Kidney capillary endothelial cell (primary cell): ENCODE measurements at places on chromosomes 7 and 10.

- no peak for DNase-seq
Measured at GRCh38 chr7:133937786-133938185, 189.4 kb upstream of the LRGUK start.

DNA sequence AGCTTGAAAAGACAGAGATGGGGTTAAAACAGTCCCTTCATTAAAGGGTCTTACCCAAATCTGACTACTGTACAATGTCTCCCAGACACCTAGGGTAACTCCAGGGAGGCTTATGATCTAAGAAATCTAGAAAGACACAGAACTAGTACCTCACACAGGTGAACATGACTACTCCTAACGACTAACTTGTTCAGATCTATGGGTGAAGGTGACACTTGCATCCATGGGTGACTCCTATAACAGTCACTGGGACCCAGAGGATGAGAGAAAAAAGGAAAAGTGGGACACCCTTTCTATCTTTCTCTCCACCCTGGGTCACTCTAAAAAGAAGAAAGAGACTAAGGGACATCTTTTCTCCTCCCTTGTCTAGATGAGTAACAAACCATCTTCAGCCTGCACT is 19.2 kb downstream of the AKR1C8 start:
- DNase-seq = no peak

- DNase-seq = no peak
Measured at GRCh38 chr10:71905164-71905563, 54.1 kb upstream of the PSAP start.

DNA sequence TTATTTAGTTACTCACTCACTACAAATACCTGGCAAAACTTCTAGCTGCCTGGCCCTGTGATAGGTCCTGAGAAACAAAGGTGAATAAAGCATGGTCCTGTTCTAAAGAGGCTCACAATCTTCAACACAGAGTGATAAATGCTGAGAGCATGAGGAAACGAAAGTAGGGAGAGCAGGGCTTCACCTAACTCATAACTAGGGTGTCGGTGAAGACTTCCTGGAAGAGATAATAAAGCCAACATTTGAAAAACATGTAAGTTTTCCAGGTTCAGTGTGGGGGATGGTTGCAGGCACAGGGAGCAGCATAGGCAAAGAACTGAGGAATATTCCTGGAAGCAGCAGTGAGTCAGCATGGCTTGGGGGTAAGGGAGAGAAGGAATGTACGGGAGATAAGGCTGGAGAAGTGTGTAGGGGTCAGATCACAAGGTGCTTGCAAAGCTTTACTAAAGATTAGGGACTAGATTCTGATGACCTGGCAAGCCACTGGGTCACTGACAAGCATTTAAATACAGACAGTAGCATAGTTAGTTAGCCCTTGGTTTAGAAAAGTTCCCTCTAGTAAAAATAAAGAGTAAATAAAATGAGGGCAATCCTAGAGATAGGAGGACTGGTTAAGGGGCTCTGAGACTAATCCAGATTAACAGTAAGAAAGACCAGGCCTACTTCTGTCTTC is 5.1 kb downstream of the KEL start:
- no peak for DNase-seq

- no peak for DNase-seq
Measured at GRCh38 chr10:28880683-28880950, 203.3 kb downstream of the BAMBI start.

DNA sequence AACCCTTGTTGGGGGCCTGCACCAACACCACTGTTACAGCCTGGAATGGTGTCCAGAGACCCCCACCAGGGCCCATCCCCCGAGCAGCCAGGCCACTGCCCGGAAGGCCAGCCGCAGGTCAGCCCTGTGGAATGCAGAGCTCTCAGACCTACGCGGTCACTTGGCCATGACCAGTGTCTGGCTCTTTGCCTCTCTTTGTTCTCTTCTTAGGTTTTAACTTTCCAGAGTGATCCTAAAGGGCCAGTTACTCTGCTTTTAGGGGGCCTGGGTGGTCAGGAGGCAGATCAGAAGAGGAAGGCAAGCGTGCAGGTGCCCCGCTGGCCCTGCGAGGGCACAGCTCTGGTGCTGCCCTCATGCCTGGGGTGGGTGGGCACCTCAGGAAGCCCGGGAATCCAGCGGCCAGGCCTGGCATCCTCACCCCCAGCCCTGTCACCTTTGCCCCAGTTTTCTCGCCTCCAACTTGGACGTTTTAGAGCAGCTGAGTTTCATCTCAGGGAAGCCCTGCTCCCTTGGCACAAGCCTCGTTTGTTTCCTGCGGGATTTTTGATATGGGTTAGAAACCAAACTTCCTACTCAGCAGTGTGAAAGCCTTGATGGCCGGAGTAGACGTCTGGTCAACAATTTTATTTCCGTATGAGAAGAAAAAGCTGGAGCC is 62.5 kb upstream of the CHST15 start:
- DNase-seq = peak; percentile 24

DNA sequence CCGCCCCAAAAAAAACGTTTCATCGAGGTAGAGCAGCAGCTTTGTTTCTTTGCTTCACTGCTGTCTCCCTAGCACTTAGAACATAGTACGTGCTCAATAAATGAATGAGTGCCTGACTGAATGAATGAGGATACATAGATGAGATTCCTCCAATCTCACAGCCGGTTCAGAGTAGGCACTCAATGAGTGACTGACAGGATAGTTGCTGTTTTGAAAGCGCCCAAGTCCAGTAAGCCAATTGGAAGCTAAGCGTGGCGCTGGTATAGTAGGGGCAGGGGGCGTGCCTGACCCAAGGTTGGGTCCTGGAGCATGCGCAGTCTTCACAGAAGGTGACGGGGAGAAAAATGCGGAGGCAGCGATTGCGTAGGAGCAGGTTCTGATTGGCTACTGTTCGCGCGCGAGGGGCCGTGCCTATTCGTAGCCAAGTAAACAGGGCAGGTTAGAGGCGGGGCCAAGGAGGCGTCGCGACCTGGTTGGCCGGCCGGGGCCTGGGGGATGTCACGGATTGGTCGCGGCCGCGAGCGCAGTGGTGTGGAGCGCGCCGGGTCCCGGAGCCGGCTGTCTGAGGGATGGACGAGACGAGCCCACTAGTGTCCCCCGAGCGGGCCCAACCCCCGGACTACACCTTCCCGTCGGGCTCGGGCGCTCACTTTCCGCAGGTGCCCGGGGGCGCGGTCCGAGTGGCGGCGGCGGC is at the start of gene PI4K2A:
PI4K2A (plus strand) TSS at position 498 of the 694 bp plus-strand sequence; CDS start at position 570, 72 bp downstream.
- DNase-seq = peak; percentile 99
